Mesenteric fat pad (tissue), 1 donor: ENCODE measurements at places on chromosomes 4 and X.

- no peak for DNase-seq
Measured at GRCh38 chrX:6029014-6029413, 199.7 kb downstream of the NLGN4X start.

- DNase-seq, result no peak
Measured at GRCh38 chr4:65645185-65645584, 25.1 kb downstream of the EPHA5 start.

- DNase-seq, result no peak
Measured at GRCh38 chrX:38935561-38935960, 134.3 kb downstream of the MID1IP1 start.

DNA sequence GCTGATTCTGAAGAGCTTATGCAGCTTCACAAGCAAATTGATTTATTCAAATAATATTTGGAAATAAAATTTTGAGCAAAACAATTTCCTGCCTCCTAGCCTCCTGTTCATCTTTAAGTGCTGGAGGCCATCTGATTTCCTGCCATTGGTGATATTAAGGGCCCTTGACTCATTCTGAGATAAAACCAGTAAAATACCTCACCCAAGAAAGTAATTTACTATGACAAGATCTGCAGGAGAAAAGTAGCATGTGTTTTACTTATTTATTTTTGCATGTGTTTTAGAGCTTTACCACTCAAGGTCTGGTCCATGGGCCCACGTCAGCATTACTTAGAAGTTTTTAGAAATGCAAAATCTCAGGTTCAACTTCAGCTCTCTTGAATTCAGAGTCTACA lies 67.7 kb downstream of the DCLK2 start:
- no peak for DNase-seq

GRCh38 chr4:183407635-183408464 lies 36.6 kb upstream of the CDKN2AIP start:
- no peak for DNase-seq

DNA sequence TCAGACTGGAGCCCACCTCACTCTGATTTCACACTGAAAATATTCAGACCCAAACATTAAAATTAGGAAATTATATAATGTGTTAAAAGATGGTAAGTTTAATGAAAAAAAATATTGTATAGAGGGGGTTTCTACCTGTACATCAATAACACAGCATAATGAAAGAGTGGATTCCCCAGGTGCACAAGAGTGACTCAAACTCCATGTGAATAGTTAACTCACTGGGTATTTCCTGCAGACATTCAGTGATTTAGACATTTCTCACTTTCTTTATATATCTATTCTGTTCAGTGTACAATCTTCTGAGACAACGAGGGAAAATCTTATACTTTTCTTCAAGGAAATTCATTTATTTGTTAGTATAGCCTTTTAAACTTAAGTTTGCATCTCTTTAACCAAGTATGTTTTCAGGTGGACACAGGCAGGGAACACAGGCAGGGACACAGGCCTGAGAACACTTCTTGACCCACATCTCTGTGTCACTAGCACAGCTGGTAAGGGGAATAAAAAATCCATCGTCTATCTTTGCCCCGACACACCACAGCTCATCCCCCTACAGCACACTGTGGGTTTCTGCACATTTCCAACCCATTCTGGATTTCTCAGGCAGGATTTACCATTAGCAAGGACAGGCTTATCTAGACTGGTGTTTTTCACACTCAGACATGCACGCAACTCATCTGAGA lies 525.5 kb upstream of the BOD1L1 start:
- no peak for DNase-seq

GRCh38 chrX:30822068-30822681 lies 66.9 kb downstream of the TAB3 start:
- no peak for DNase-seq

DNA sequence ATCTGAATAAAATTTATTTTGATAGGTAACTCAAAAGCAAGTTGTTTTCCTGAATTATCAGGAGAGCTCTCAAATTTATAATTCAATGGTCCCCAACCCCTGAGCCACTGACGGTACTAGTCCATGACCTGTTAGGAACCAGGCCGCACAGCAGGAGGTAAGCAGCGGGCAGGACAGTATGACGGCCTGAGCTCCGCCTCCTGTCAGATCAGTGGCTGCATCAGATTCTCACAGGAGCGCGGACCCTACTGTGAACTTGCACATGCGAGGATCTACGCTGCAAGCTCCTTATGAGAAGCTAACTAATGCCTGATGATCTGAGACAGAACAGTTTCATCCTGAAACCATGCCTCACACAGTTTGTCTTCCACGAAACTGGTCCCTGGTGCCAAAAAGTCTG lies 37.9 kb upstream of the SEC24B start:
- DNase-seq, result no peak

GRCh38 chr4:1203026-1203616 lies 30.7 kb upstream of the SPON2 start:
- no peak for DNase-seq

GRCh38 chr4:161892951-161893350 lies 270.8 kb downstream of the FSTL5 start:
- no peak for DNase-seq

DNA sequence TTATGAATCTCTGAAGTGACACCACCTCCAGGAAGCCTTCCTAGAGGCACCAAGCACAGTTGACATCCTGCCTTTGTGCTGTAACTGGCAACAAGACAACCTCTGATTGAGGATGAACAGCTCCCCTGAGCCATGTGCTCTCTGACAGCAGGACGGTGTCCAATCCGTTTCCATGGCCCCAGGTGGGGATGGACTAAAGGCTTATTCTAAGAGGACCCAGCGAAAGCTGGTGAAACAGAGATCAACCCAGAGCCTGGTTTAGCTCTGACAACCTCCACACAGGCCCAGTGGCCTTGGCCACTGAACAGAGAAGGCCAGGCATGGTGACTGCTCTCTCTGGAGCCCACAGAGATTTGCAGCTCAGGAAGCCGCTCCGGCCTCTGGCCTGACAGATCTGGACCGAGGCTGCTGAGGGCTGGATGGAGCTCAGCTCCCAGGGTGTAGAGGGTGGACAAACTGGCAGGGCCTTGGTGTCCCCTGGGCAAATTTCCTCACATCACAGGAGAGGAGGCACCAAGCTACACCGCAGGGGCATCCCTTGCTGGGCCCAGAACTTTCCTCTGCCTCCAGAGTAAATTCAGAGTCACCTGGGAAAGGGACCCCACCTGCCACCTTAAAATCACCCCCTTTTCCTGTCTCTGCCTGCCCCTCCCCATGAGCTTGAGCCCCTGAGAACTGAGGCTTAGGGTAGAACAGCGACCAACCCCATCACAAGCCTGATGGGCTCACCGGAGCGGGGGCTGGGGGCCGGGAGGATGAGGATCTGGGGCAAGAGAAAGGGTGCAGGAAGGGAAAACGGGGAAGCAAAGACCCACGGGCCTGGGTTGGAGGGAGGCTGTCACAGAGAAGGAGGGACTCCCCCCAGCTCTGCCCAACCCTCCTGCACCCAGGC lies 40.2 kb downstream of the HMX1 start:
- peak; percentile 82 for DNase-seq

DNA sequence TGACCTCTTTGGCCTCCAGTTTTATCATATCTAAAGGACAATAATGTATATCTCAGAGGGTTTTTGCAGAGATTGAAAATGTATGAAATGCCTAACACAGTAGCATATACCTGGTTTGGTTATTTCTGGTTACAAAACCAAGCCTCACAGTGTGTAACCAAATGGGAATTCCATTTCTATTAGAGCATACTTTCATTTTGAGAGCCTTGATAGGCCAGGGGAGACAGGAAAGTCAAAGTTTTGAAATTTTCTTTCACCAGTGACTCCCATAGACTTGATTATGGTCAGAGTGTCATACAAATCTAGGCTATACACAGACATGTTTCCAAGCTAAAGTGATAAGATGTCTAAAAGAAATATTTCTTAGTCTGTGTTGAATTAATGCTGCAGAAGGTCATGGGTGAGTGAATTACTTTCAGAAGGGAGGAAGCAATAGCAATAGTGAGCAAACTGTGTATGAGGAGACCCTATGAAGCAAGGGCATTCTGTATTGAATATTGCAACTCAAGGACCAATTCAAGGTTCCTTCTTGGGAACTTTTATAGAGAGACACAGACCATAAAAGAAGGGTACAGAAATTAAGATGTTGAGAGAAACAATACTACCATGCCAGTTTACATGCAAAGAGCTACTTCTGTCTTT lies 151.1 kb downstream of the PDE5A start:
- no peak for DNase-seq

GRCh38 chrX:11949291-11949690 lies 189.0 kb upstream of the FRMPD4 start:
- no peak for DNase-seq

DNA sequence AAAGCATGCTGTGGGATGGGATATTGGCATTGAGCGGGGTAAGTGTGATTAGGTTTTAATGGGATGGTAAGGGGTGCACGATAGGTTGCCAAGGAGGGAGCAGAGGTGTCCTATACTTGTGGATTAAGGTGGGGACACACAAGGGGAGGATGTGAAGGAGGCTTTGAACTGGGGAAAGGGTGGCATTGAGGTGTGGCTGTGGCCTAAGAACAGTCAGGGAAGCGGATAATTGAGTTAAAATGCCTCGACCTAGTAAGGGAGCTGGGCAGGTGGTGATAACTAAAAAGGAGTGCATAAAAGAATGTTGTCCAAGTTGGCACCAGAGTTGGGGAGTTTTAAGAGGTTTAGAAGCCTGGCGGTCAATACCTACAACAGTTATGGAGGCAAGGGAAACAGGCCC lies 17.5 kb downstream of the KLKB1 start:
- DNase-seq, result no peak

DNA sequence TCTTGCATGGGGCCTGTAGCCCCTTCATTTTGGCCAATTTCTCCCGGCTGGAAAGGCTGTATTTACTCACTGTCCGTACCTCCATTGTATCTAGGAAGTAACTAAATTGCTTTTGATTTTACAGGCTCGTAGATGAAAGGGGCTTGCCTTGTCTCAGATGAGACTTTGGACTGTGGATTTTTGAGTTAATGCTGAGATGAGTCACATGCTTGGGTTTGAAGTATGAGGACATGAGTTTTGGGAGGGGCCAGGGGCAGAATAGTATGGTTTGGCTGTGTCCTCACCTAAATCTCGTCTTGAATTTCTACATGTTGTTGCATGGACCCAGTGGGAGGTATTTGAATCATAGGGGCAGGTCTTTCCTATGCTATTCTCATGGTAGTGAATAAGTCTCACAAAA lies 407.6 kb upstream of the NDST3 start:
- no peak for DNase-seq

- no peak for DNase-seq
Measured at GRCh38 chrX:16464369-16464768, 185.6 kb upstream of the S100G start.

DNA sequence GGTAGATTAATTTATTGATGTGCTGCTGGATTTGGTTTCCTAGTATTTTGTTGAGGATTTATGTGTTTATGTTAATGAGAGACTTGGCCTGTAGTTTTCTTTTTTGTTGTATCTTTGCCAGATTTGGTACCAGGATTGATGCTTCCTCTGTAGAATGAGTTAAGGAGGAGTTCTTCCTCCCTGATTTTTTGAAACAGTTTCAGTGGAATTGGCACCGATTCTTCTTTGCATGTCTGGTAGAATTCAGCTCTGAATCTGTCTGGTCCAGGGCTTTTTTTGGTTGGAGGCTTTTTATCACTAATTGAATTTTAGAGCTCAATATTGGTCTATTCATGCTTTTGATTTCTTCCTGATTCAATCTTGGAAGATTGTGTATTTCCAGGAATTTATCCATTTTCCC lies 174.0 kb upstream of the NDST4 start:
- DNase-seq, result no peak

DNA sequence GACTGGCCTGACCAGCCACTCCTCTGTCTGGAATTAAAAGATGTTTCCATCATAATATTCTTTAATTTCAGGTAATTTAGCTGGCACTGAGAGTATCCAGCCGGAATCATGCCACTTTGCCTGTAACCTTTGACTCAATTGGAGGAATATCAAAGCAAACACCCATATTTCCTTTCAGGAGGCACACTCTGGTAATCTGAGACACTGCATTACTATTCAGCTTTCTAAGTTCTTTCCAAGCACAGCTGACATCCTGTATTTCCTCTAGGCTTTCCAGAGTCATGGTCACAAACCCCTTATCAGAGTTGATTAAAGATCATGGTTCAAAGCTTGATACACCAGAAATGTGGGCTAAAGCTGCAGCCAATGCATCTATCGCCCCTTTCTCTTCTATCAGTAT lies 29.3 kb downstream of the INTS12 start:
- DNase-seq, result no peak

DNA sequence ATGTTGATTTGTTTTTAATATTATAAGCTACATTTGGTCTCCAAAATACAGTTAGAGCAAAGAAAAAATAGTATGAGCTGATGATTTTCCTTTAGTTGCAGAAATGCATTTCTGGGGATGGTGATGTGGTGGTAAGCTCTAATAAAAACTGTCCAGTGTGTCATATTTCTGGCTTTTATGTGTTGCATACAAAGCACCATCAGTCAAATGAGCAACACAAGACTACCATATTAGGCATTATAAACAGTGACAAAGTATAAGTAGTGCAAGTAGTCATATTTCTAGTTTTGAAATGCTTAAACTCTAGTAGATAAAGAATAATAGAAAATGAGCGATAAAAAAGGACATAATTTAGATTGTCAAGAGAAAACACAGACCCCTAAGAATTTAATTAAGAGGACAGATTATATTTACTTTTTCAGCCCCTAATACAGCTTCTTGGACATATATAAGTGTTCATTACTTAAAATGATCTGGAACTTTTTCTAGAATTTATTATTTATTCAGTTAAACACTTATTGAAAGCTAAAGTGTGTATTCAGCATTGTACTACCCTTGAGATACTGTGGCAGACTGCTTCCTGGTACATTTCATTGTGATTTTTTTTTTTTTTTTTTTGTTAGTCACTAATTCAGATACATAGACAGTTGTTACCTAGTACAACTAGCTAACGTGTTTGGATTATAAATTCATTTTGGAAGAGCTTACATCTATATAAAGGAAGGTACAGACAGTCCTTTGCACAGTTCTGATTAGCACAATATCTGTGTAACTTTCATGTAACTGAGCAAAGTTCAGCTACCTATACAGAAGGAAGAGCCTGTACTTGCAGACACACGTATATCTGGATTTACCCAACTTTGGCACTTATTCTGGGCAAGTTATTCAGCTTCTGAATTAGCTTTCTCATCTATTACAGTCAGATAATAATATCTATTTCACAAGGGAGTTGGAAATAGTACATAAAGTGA lies 22.3 kb downstream of the RAP1GDS1 start:
- DNase-seq, result no peak

DNA sequence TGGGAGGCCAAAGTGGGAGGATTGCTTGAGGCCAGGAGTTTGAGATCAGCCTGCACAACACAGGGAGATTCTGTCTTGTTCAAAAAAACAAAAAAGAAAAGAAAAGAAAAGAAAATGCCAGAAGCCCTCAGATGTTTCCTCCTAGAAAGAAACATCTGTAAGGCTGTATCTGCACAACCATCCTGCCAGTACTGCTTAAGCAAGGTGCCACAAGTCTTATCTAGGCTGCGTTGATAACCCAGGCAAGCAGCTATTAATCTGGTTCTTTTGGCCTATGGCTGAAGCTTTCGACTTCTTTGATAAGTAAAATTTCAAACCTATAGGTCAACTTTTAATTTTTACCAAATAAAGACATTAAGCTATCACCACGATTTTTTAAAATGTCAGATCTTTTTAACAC lies 3.1 kb downstream of the COX18 start:
- no peak for DNase-seq

- DNase-seq, result no peak
Measured at GRCh38 chrX:10902001-10902400, 209.1 kb upstream of the HCCS start.
